RPMI7951 (cell line): ENCODE measurements at places on chromosomes 6 and 20.

GRCh38 chr20:47686545-47686944 lies 98.7 kb downstream of the SULF2 start:
- peak; percentile 91 for DNase-seq

- peak; percentile 55 for DNase-seq
These were observed 817 bp downstream of the ME1 start for GRCh38 chr6:83429857-83430610.

- DNase-seq = peak; percentile 90
These were observed 690 bp downstream of the IFNGR1 start for GRCh38 chr6:137218473-137218916.

DNA sequence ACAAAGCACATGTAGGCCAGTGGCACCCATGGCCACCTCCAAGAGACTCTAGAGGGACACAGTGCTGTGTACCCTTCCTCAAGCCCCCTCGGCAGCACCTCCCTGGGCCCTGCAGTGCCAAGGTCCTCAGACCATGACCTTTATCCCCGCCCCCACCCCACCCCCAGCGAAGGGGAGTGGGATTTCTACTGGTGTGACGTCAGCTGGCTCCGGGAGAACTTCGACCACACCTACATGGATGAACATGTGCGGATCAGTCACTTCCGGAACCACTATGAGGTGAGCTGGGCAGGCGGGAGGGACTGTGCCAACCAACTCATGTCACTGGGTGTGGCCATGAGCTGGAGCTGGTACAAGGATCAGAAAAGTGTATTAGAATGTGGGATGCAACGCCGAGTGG lies 38.0 kb downstream of the TTLL9 start:
- DNase-seq = no peak

GRCh38 chr6:167910007-167910406 lies 83.3 kb downstream of the AFDN start:
- no peak for DNase-seq

- no peak for DNase-seq
These were observed 21.1 kb downstream of the SLCO4A1 start for GRCh38 chr20:62663145-62664018.

GRCh38 chr20:50309280-50309763 lies 118.7 kb downstream of the CEBPB start:
- no peak for DNase-seq

DNA sequence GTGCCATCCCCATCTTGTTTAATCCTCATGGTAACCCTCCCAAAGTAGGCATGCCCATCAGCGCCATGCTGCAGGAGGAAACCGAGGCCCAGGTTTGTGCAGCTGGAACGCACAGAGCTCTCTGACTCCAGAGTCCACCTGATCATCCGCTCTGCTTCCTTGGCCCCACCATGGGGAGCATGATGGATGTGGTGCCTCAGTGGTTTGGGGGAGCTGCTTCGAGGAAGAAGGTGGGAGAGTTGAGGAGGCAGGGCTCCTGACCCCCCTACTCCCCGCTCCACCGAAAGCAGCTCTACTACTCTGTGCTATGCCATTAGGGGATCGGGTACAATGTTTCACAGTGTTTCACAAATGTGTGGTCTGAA lies 52.2 kb downstream of the TGM2 start:
- no peak for DNase-seq

- DNase-seq = peak; percentile 41
These were observed 88.6 kb downstream of the MCHR2 start for GRCh38 chr6:99905209-99906106.

DNA sequence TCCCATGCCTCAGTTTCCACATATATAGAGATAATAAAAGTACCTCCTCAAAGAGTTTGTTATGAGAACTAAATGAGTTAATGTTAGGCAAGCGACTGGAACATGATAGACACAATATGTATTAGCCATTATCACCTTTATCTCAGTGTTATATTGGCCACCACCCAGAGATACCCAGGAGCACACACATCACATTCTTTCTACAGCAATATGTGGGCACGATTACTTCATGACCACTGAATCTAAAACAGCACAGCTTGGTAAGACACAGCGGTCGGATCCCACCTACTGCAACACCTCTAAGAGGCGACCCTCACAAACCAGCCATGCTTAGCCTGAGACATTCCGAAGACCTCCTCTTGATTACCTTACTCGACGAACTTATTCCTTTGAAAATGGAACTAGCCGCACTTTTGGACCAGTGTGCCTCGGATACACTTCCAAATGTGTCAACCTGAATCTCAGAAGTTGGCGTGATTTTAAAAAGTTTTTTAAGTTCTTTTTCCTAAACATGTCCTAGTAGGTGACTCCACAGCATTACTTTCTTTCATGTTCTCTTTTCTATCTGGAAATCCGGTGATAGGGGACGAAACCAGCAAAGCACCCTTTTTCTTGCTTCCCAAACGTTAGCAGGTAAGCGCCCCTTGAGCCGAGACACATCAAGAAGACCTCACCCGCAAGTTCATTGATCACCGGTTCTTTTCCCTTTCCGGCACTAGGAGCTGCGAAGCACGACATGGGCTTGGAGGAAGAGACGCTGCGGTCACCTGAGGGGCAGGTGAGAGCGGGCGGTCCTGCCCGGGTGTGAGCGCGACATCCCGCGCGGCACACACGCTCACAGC lies 923 bp downstream of the GMDS start:
- no peak for DNase-seq

GRCh38 chr20:34083137-34083536 lies 28.9 kb downstream of the EIF2S2 start:
- peak; percentile 99 for DNase-seq

DNA sequence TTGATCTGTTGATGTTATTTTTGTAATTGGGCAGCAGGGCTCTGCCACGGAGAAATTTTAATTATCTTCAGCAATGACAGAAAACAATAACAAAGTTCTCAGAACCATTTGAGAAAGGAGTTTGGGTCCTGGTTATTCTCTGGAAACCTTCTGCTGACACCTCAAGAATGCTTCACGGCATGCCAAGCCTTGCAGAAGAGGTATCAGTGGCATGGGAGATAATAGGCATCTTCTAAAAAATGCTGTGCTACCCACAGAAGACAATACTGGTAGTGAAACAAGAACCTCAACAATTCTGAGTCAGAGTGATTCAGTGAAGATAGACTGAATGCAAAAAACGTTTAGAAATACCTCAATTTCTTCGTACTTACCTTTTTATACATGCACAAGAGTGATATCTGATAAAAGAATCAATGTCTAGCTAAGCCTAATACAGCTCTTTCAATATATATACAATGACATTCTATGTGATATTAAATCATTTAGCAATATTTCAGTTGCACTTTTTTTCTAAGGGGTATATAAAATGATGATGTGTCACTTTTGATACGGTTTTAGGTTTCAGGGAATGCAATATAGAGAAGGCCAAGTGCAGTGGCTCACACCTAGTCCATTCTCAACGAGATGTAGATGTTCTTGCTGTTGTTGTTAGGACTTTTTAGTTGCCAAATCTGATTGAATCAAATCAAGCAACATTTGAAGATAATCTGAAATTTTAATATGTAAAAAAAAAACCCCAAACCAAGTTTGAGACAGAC lies 110.4 kb upstream of the COL21A1 start:
- peak; percentile 56 for DNase-seq

DNA sequence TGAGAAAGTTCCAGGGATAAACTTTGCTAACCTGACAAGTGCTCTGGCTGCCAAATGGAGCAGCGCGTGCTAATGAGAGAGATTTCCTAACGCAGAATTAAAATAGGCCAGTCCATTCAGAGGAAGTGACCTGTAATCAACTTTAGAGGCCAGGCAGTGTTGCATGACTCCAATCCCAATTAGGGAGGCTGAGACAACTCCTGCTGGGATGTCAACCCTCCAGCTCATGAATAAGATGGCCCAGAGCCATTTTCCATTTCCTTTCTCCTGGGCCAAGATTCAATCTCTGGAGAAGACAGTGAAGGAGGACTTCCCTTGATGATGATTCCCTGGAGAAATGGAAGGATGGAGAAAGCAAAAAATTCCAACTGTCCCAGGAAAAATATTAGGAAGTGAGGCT lies 241.5 kb upstream of the RNF24 start:
- peak; percentile 69 for DNase-seq
